B cell (primary cell): ENCODE measurements at places on chromosomes 13 and 19.

DNA sequence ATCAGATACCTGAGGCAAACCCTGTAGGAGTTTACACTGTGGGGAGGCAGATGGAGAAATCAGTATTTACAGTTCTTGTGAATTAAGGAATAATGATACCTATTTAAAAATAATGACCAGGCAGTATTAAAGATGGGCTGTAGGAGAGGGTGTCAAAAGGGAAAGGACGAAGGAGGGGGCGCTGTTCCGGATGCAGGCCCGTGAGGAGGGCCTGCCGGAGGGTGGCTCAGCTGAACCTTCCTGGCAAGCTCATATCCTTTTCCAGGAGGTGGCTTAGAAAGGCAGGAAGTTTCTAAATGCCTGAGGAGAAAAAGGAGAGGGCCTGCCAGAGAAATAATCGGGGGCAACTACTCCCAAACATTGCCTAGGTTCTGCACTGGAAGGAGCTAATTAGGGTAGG, 46.6 kb downstream of the MBNL2 start:
- DNase-seq: no peak

GRCh38 chr13:28716511-28716910, 2.3 kb downstream of the SLC46A3 start:
- no peak for DNase-seq

GRCh38 chr19:49141352-49141751, 13.8 kb downstream of the HRC start:
- no peak for DNase-seq

DNA sequence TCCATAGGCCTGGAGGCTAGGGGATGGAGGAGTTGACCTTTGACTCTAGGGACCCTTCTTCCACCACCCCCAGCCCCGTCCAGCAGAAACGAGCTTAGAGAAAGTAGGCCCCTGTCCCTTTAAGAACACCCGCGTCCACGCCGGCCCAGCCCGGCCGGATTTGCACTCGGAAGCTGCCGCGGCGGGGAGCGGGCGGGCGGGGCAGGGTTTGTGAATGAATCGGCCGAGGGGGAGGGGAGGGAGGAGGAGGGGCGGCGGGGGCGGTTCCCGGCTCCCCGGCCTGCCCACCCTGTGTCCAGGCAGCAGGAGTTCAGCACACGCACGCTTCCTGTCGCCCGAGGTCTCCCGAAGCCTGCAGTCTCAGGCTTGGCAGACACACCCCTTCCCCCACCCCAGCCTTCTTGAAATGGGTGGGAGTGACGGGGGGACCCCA, 1.5 kb downstream of the UNC13A start:
- DNase-seq: no peak

GRCh38 chr19:48933382-48933932, at the start of gene DHDH:
DHDH (plus strand) TSS chr19:48933699; CDS start chr19:48933722, 23 bp downstream.
- DNase-seq: peak; percentile 87

GRCh38 chr19:16714702-16715287, 4.9 kb upstream of the NWD1 start:
- DNase-seq: peak; percentile 77

GRCh38 chr19:46514589-46515289, 19.1 kb upstream of the PNMA8B start:
- DNase-seq: no peak

DNA sequence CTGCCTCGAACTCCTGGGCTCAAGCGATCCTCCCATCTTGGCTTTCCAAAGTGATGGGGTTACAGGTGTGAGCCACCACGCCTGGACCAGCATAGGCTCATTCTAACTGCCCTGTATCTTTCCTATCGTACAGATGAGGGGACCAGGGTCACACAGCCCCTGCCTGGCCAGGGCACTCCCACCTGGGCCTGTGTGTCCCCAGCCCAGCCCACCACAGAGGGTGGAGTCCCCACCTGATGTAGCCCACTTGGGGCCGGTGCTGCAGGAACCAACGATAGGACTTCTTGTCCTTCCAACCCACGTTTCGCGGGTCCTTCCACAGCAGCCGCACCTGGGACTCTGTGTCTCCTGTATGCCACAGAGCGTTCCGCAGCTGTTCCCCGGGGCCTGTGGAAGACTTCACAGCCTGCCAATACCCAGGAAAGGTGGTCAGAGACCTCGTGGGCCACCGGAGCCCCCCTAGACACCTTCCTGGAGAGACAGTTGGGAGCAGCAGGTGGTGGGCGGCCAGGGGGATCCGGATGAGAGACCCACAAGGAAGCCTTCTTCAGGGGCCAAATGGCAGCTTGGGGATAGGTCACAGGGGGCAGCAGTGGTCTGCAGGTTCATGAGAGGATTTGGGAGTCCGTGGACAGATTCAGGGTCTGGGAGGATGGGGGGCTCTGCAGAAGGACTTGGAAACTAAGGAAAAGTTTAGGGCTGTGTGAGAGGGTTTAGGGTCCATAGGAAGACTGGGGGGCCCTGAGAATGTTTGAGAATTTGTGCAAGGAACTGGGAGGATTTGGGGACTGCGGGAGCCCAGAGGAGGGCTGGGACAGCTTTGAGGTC, 6.9 kb downstream of the COMP start:
- DNase-seq: no peak

DNA sequence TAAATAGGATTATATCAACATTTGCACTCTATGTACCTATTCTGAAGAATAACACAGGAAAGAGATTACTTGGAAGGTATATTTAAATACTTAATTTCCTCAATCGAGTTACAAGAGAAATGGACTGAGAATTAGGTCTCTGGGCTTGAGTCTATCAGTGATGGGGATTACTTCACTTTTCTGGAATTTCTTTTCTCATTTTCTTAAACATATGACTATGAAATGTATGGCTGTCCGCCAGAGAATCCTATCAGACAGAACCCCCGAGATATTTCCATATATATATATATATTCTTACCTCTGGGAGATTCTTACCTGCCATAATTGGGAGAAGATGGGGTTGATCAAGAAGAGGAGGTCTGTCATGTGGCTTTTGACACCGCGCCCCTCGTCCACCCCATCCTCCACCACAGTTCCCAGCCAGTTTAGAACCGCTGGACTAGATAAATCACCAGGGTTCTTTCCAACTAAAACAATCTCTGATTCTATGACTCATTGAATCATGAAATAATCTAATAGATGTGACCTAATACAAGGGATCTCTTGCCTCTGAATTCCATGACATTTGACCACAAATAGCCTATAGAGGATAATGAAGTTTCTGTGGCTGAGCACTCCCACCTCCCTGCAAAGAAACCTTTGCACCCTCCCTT, 231.3 kb downstream of the TBC1D4 start:
- no peak for DNase-seq

GRCh38 chr19:10420444-10421239, at the start of gene PDE4A:
PDE4A (plus strand) TSS chr19:10420538; CDS start chr19:10420765, 227 bp downstream.
- peak; percentile 81 for DNase-seq

DNA sequence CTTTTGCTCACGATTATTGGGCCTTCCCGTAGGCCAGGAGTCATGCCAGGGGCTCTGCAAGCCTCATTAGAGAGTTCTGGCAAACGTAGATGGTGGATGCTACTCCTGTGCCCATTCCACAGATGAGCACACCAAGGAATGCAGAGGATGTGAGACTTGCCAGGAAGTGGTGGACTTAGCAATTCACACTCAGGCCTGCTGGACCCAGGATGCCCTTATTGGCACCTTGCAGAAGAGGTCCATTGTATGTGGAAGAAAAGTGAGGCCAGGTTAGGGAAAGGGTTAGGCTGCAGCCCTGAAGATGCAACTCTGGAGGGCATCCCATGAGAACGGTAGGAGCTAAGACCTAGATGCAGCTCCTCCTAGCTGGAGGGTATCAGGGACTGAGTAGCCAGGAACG, 5.9 kb downstream of the UNC13A start:
- DNase-seq: no peak

- no peak for DNase-seq
Measured at GRCh38 chr19:18750295-18750970, 40.7 kb downstream of the COMP start.

DNA sequence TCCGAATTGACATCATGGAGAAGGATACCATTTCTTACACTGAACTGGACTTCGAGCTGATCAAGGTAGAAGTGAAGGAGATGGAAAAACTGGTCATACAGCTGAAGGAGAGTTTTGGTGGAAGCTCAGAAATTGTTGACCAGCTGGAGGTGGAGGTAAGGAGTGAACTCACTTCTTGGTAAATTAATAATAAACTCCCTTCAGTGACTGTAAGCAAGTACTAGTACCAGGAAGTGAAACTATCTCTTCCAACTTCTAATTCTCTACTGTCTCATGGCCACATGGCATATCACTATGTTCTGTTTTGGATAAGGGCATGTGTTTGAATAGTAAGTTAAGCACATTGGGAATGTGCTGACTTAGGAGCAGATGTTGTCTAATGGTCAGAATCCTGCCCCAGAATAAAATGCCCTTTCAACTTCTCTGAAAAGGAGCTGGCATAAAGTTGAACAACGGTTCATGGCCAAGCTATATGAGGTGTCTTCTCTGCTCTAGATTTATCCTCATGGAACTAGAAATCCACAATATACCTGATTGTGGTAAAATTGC, 13.4 kb downstream of the OLFM4 start:
- no peak for DNase-seq

- DNase-seq: no peak
Measured at GRCh38 chr19:22332924-22333323, 46.7 kb downstream of the ZNF729 start.

DNA sequence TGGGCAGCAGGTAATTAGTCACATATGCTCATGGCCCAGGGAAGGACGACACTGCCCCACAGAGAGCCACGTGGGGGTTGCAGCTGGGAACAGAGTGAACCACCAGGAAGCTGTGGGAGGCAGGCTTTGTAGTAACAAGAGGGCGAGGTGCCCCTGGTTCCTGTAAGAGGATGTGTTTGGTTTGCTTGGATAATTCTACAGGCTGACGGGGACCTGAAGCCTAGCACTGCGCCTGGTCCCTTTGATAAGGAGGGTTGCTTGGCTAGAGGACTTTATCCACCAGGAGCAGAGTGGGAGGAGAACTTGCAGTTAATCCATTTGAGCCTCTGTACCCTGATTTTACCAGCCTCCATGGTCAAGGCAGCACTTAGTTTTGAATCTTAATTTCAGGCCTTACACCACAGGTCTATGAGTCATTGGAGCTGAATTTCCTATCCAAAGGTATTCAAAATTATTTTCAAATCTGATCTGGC, 67.4 kb upstream of the CLDN10 start:
- DNase-seq: no peak

DNA sequence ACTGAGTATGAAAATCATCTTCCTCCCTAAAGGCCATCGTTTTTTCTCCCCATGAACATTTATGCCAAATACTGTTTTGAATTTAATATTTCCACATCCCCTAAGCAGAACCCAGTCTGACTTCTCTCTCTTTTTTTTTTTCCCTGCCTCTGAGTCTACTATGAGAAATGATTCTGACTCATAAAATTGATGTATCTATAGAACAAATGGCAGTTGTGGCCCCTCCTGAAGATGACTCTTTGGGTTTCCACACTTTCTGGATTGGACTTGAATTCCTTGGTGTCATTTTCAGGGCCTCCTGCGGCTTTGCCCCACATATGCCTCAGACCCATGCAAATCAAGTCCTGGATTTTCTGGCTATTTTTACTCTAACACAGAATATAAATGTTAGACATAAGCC, 22.7 kb upstream of the NAXD start:
- DNase-seq: no peak

- no peak for DNase-seq
Measured at GRCh38 chr19:41434450-41434849, 5.3 kb downstream of the DMAC2 start.

GRCh38 chr13:74479124-74479523, 344.9 kb upstream of the KLF12 start:
- DNase-seq: no peak

- peak; percentile 37 for DNase-seq
Measured at GRCh38 chr13:43786766-43787517, at the start of gene ENOX1. ENOX1 (minus strand) TSS chr13:43786972.

- no peak for DNase-seq
Measured at GRCh38 chr19:7489609-7490044, 792 bp upstream of the PEX11G start.

DNA sequence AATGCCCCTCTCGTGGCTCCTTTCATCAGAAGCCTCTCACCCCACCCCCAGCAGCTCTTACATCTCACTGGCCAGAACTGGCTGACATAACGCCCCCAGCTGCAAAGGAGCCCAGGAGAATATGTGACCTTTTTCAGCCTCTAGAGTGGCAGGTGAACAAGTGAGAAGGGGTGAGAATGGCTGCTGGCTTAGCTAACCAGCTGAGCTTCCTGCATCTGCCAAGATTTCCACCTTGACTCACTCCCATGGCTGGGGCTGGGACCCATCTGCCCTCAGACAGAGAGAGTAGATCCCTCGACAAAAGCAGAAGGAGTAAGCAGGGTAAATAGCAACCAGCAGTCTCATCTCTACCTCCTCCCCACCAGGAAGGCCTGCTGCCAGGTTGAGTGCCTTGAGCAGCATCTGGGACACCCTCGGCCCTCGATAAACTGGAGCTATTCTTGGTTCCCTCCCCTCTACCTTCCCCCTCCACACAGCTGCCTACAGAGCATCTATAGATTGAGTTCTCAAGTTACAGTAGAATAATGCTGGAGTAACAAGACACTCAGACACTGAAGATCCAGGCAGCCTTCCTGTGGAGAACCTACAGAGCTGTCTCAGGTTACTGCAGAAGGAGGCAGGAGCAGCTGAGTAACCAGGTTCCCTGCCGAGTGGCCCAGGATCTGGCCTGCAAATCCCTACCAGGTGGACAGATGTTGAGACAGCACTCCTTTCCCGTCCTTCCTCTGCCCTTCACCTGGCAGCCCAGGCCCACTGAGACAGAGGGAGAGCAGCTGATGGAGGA, 15.5 kb downstream of the KASH5 start:
- peak; percentile 73 for DNase-seq

- no peak for DNase-seq
Measured at GRCh38 chr19:290372-291005, 714 bp downstream of the PLPP2 start.

- DNase-seq: no peak
Measured at GRCh38 chr19:57302727-57303401, 17.4 kb upstream of the ZNF543 start.

- DNase-seq: peak; percentile 6
Measured at GRCh38 chr13:67147342-67148133, 82.6 kb downstream of the PCDH9 start.

GRCh38 chr19:3700242-3701032, at the start of gene PIP5K1C:
PIP5K1C (minus strand) TSS chr19:3700468; CDS start chr19:3700390, 78 bp downstream.
- DNase-seq: peak; percentile 95
